ENCODE measurements at places on chromosomes 7 and 10. TPM values are rescaled to one million over a fixed set of nuclear protein-coding genes. Genes with fewer than 3 reads are reported as not detected.
A peak's percentile ranks its signal among the peaks of the same experiment; 100 is the strongest.

The OIT3 gene
- not detected for total RNA-seq

The DEPP1 gene
- 3.2 TPM for total RNA-seq

The ZNF248 gene
- total RNA-seq = 4.6 TPM

The LIPF gene
- not detected for total RNA-seq

The TMEM225B gene
- 1.7 TPM for total RNA-seq

The NKX2-3 gene
- not detected for total RNA-seq

- H3K4me3 ChIP-seq = no peak overlapping the region
- peaks cover 25% of the 10 kb centered on the region for H3K4me1 ChIP-seq
- no peak overlapping the region for H3K27ac ChIP-seq
- no peaks in the 10 kb centered on the region for H3K36me3 ChIP-seq
- H3K27me3 ChIP-seq = peaks cover 7% of the 10 kb centered on the region
Observed at GRCh38 chr7:159067576-159068487, 76.8 kb downstream of the VIPR2 start.

- no peak overlapping the region for H3K4me3 ChIP-seq
- H3K27ac ChIP-seq = no peak overlapping the region
- no peak for DNase-seq
- peaks cover 75% of the 10 kb centered on the region for H3K4me1 ChIP-seq
- H3K36me3 ChIP-seq = peaks cover 12% of the 10 kb centered on the region
Observed at GRCh38 chr7:131095346-131095745, 232.3 kb upstream of the MKLN1 start.

- no peak for DNase-seq
- no peak overlapping the region for H3K27ac ChIP-seq
- H3K36me3 ChIP-seq = no peaks in the 10 kb centered on the region
- no peak overlapping the region for H3K4me3 ChIP-seq
- H3K27me3 ChIP-seq = peaks cover 2% of the 10 kb centered on the region
Observed at GRCh38 chr7:106720641-106721040, 59.7 kb upstream of the CCDC71L start.

DNA sequence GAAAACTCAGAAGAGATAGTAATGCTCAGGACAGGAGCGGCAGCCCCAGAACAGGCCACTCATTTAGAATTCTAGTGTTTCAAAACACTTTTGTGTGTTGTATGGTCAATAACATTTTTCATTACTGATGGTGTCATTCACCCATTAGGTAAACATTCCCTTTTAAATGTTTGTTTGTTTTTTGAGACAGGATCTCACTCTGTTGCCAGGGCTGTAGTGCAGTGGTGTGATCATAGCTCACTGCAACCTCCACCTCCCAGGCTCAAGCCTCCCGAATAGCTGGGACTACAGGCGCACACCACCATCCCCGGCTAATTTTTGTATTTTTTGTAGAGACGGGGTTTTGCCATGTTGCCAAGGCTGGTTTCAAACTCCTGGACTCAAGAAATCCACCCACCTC is 65.9 kb upstream of the CAPZA2 start:
- no peak for DNase-seq
- no peaks in the 10 kb centered on the region for H3K36me3 ChIP-seq
- H3K4me3 ChIP-seq = no peak overlapping the region
- no peak overlapping the region for H3K27ac ChIP-seq

DNA sequence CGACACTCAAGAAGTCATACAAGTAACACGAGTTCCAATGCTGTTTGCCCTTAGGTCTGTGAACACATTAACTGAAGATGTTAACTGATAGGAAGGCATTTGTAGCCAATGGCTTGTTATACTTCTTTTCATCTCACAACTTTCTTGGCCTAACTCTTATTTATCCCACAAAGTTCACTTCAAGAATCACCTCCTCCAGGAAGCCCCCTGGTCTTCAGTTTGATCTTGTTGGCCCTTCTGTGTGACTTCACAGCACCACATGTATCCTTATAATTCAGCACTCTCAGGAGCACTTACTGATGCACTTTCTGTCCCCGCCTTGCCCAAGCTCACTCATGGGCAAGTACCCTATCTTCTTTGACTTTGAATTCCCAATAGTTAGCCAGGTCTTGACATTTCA is 159.6 kb downstream of the RAPGEF5 start:
- H3K4me3 ChIP-seq = no peak overlapping the region
- H3K4me1 ChIP-seq = no peaks in the 10 kb centered on the region
- peaks cover 2% of the 10 kb centered on the region for H3K27me3 ChIP-seq
- DNase-seq = no peak
- no peak overlapping the region for H3K27ac ChIP-seq

GRCh38 chr7:42993038-42993437 is 60.9 kb downstream of the MRPL32 start:
- no peak for DNase-seq
- H3K27ac ChIP-seq = no peak overlapping the region
- H3K36me3 ChIP-seq = no peaks in the 10 kb centered on the region
- no peaks in the 10 kb centered on the region for H3K4me1 ChIP-seq
- peaks cover 20% of the 10 kb centered on the region for H3K27me3 ChIP-seq
- no peak overlapping the region for H3K4me3 ChIP-seq

GRCh38 chr10:80072584-80072983 is 5.9 kb upstream of the TMEM254 start:
- H3K27ac ChIP-seq = no peak overlapping the region
- DNase-seq = no peak
- H3K4me1 ChIP-seq = peaks cover 12% of the 10 kb centered on the region

- no peaks in the 10 kb centered on the region for H3K27me3 ChIP-seq
- no peak overlapping the region for H3K27ac ChIP-seq
- H3K36me3 ChIP-seq = no peaks in the 10 kb centered on the region
- H3K4me1 ChIP-seq = peaks cover 2% of the 10 kb centered on the region
Observed at GRCh38 chr10:790821-791551, 101.5 kb upstream of the DIP2C start.

DNA sequence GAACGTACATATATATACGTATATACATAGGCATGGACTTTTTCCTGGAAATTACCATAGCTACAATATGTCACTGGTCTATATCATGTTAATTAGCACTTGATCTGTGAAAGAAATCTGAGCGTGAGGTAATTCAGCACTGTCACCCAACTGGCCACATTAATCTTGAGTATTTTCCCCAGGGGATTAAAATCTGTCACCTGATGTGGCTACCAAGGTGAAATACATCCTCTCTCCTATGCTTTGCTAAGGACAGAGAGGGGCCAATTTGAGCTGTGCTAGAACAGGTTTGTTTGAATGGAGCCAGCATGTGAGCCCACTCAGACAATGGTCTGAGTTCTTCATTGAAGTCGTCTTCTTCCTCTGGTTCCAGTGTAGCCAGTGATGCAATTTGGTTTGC is 33.3 kb downstream of the CYCS start:
- peaks cover 8% of the 10 kb centered on the region for H3K4me1 ChIP-seq
- no peak for DNase-seq
- no peaks in the 10 kb centered on the region for H3K36me3 ChIP-seq
- no peak overlapping the region for H3K27ac ChIP-seq
- H3K27me3 ChIP-seq = peaks cover 2% of the 10 kb centered on the region

DNA sequence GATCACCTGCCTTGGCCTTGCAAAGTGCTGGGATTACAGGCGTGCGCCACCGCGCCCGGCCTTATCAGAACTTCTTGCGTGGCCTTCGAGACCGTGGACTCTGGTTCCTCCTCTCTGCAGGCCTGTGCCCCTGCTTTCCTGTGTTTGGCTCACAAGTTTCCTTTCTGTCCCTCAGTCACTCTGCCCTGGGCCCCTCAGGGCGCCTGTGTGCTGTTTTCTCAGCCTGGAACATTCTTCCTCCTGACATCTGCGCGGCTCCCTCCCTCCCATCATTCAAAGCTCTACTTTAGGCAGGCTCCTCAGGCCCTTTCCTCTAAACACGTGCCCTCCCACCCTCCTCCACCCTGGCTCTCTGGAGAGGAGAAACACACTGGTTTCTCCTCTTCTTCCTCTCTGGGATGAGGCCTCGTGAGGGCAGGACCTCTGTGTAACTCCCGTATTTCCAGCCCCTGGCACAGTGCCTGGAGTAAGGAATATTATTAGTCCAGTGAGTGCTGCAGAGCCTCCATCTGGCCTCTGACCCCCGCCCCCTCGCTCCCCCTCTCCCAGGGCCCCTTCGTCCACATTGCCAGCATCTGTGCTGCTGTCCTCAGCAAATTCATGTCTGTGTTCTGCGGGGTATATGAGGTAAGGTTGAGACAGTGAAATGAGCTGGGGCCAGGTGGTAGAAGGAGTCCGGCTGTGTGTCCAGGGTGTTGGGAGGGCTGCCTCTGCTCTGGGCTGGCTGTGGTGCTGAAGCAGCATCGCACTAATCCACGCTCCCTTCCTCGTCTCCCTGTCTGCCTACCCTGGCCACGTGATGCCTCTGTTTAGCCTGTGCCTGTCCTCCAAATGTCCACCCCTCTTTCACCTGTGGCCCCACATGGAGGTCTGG is 7.1 kb downstream of the CLCN1 start:
- peaks cover 5% of the 10 kb centered on the region for H3K4me1 ChIP-seq
- no peaks in the 10 kb centered on the region for H3K27me3 ChIP-seq
- H3K4me3 ChIP-seq = no peak overlapping the region
- DNase-seq = no peak
- no peaks in the 10 kb centered on the region for H3K36me3 ChIP-seq
- H3K27ac ChIP-seq = no peak overlapping the region

DNA sequence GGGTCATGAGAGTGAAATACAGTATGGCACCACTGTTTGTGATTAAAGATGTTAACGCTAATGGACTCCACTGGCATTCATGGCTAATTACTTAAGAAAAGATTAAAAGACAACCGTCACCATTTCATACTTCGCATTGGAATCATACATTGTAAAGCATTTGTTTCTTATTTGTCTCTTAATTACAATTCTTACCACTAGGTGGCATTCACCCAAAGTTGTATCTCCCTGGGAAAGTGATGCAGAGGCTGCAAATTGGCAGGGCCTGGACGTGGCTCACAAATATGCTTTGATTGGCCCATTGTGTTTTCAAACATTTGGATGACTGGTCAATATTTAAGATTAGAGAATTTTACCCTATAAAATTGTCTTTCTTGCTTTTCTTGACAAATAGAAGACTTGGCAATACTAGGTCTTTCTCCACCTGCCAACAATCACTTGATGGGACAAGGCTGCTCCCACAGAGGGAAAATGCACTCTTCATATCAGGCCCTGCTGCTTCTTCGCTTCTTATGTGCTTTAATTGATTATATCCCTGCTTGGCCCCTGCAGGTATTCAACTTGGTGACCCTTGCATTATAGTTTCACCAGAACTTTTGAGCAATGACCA is 72.1 kb upstream of the STARD3NL start:
- no peak overlapping the region for H3K4me3 ChIP-seq
- peak; percentile 14 for DNase-seq
- H3K36me3 ChIP-seq = no peaks in the 10 kb centered on the region
- no peak overlapping the region for H3K27ac ChIP-seq

GRCh38 chr7:35725280-35725680 is 30.3 kb upstream of the HERPUD2 start:
- H3K36me3 ChIP-seq = no peaks in the 10 kb centered on the region
- H3K4me1 ChIP-seq = peaks cover 60% of the 10 kb centered on the region
- peak overlapping the region; percentile 38 for H3K4me3 ChIP-seq
- no peak overlapping the region for H3K27ac ChIP-seq

- H3K27ac ChIP-seq = no peak overlapping the region
- H3K4me3 ChIP-seq = no peak overlapping the region
- H3K4me1 ChIP-seq = peaks cover 9% of the 10 kb centered on the region
Observed at GRCh38 chr7:17774716-17775288, 165.5 kb downstream of the SNX13 start.

Measured in activated naive CD4-positive, alpha-beta T cell treated with anti-CD3 and anti-CD28 coated beads for 36 hours (primary cell).